ENCODE measurements at places on chromosomes 6 and 20. TPM values are rescaled to one million over a fixed set of nuclear protein-coding genes. Genes with fewer than 3 reads are reported as not detected.

The ZNF165 gene
- total RNA-seq, result 4.2 TPM

The KIF13A gene
- 49.3 TPM for total RNA-seq

The MAVS gene
- 32.3 TPM for total RNA-seq

The BPI gene
- total RNA-seq, result not detected

The SPDEF gene
- total RNA-seq, result 1.6 TPM

The TRIM31 gene
- total RNA-seq, result not detected

The FABP7 gene
- total RNA-seq, result not detected

The GPR63 gene
- 0.95 TPM for total RNA-seq

The AVP gene
- not detected for total RNA-seq

DNA sequence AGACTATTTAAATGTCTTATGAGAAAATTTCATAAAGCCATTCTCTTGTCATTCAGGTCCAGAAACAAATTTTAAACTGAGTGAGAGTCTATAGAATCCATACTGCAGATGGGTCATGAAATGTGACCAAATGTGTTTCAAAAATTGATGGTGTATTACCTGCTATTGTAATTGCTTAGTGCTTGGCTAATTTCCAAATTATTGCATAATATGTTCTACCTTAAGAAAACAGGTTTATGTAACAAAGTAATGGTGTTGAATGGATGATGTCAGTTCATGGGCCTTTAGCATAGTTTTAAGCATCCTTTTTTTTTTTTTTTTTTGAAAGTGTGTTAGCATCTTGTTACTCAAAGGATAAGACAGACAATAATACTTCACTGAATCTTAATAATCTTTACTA lies 5.0 kb downstream of the MARCKS start:
- H3K27me3 ChIP-seq, result no peaks in the 10 kb centered on the region

DNA sequence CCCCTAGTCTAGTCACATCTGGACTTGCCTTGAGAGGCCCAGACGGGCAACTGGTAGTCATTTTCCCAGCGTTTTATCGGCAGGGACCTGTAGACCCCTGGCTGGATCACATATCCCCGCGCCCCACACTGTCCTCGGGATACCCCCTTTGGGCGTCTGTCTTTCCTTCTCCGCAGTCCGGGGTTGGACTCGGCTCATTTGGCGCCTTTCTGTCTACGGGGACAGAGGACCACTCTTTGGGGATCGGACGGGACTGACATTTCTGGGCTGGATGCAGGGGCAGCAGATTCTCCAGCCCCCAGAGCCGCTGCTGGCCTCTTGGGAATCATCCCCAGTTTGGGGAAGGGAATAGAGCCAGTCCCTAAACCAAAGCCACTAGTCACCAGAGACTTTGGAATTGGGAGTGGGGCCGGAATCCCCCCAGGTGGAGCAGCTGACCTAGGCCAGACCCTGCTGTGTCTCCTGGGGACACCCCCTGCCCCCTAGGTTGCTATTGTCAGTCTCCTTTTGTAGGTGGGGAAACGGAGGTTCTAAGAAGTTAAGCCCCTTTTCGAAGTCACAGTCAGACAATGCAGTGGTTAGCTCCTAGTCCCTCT lies 734 bp downstream of the FAM110A start:
- no peaks in the 10 kb centered on the region for H3K27me3 ChIP-seq
- peak overlapping the region; percentile 82 for H3K27ac ChIP-seq
- no peaks in the 10 kb centered on the region for H3K36me3 ChIP-seq
- no peak for DNase-seq
- H3K4me3 ChIP-seq, result peak overlapping the region; percentile 85

DNA sequence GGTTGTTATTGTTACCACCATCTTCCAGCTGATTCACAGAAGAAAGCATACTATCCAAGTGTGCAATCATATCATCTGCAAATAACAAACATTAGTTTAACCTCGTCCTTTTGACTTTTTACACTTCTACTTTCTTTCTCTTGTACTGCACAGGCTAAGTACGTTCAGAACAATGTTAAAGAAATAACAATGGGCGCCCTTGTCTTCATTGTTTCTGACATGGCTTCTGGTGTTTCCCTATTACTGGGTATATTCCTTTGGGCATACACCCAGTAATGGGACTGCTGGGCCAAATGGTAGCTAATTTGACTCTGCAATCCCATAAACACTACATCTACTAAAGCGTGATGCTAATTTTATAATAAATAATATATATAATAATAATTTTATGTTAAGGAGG lies 146.7 kb downstream of the GJA10 start:
- H3K36me3 ChIP-seq, result no peaks in the 10 kb centered on the region
- H3K27me3 ChIP-seq, result no peaks in the 10 kb centered on the region
- no peaks in the 10 kb centered on the region for H3K4me1 ChIP-seq
- H3K27ac ChIP-seq, result no peak overlapping the region
- DNase-seq, result no peak

- no peaks in the 10 kb centered on the region for H3K4me1 ChIP-seq
- no peaks in the 10 kb centered on the region for H3K36me3 ChIP-seq
- H3K27me3 ChIP-seq, result peaks cover 5% of the 10 kb centered on the region
- no peak overlapping the region for H3K4me3 ChIP-seq
- H3K27ac ChIP-seq, result no peak overlapping the region
- no peak for DNase-seq
These were observed 125.9 kb upstream of the INSM1 start for GRCh38 chr20:20241976-20242375.

- H3K27me3 ChIP-seq, result peaks cover 16% of the 10 kb centered on the region
- no peak overlapping the region for H3K27ac ChIP-seq
- H3K36me3 ChIP-seq, result no peaks in the 10 kb centered on the region
- H3K4me3 ChIP-seq, result peak overlapping the region; percentile 41
- H3K4me1 ChIP-seq, result peaks cover 17% of the 10 kb centered on the region
- DNase-seq, result no peak
These were observed 40.5 kb upstream of the OSTM1 start for GRCh38 chr6:108114841-108115597.

DNA sequence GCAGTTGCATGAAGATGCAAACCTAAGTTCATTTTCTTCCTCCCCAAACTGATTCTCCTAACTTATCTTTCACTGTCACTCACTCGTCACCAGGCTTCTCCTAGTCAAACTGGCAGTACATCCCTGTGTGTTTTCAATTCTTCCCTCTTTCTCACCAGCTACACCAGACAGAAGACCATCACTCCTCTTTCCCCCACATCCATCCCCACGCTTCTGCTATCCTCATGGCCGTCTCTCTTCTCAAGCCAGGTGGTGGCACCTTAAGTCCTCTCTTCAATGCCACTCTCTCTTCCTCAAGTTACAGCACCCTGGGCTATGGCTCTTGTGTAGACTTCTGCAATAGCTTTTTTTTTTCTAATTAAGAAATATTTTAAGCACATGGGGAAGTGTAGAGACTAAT lies 14.4 kb upstream of the TREM2 start:
- H3K4me3 ChIP-seq, result no peak overlapping the region
- peaks cover 9% of the 10 kb centered on the region for H3K27me3 ChIP-seq
- H3K27ac ChIP-seq, result no peak overlapping the region
- no peak for DNase-seq

DNA sequence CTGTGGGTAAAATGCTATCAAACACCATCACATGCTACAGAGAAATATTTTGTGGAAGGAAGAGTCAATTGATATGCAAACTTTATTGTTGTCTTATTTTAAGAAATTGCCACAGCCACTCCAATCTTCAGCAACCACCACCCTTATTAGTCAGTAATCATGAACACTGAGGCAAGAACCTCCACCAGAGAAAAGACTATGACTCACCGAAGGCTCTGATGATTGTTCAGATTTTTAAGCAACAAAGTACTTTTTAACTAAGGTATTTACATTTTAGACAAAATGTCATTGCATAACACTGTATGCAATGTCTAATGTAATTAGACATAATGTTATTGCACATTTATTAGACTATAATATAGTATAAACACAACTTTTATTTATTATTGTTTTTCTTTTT lies 26.2 kb upstream of the MMP24 start:
- H3K27me3 ChIP-seq, result no peaks in the 10 kb centered on the region
- DNase-seq, result no peak
- H3K36me3 ChIP-seq, result no peaks in the 10 kb centered on the region
- no peak overlapping the region for H3K27ac ChIP-seq
- H3K4me3 ChIP-seq, result no peak overlapping the region
- H3K4me1 ChIP-seq, result no peaks in the 10 kb centered on the region

DNA sequence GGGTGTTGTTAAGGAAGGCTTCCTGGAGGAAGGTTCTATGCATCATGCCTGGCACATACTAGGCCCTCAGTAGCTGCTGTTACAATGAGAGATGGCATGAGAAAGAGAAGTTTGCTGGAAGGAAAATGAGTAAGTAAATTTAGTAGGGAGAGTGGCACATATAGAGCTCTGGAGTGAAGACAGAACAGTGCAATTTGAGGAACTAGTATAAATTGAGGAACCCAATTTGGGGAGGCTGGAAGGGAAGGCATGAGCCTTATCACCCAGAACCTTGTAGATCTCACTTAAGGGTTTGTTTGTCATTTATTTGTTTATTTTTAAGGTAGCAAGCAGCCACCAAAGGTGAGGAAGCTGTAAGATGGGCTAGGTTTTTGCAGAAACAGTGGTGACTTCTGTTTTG lies 87.1 kb upstream of the SCGN start:
- no peak overlapping the region for H3K27ac ChIP-seq
- no peaks in the 10 kb centered on the region for H3K4me1 ChIP-seq
- H3K36me3 ChIP-seq, result no peaks in the 10 kb centered on the region
- H3K27me3 ChIP-seq, result no peaks in the 10 kb centered on the region

- H3K27me3 ChIP-seq, result peaks cover 16% of the 10 kb centered on the region
- no peak overlapping the region for H3K27ac ChIP-seq
- no peak overlapping the region for H3K4me3 ChIP-seq
- H3K36me3 ChIP-seq, result no peaks in the 10 kb centered on the region
These were observed 177.2 kb upstream of the COL21A1 start for GRCh38 chr6:56424542-56425083.

GRCh38 chr6:41901882-41902519 lies 6.8 kb upstream of the USP49 start:
- H3K36me3 ChIP-seq, result no peaks in the 10 kb centered on the region
- H3K27me3 ChIP-seq, result no peaks in the 10 kb centered on the region
- no peaks in the 10 kb centered on the region for H3K4me1 ChIP-seq
- no peak overlapping the region for H3K4me3 ChIP-seq
- DNase-seq, result no peak

DNA sequence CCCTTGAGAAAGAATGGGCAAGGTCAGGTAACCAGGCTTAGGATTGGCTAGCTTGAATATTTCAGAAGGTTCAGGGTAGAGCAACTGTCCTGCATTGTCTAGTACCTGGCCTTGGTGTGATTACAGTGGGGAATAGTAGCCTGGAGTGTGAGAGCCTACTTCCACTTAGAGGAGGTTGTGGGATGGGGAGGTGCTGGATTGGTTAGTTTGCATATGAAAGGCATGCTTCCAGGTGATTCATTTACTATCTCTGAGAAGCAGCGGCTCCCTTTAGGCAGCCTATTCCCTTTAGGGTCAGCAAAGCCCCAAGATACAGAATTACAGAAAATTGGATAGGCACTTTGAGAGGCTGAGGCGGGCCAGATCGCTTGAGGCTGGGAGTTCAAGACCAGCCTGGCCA lies 25.0 kb upstream of the SCGN start:
- no peaks in the 10 kb centered on the region for H3K27me3 ChIP-seq
- H3K4me3 ChIP-seq, result no peak overlapping the region
- H3K4me1 ChIP-seq, result no peaks in the 10 kb centered on the region
- no peaks in the 10 kb centered on the region for H3K36me3 ChIP-seq
- no peak overlapping the region for H3K27ac ChIP-seq
- no peak for DNase-seq

GRCh38 chr6:131101911-131102680 lies 33.2 kb upstream of the AKAP7 start:
- H3K4me3 ChIP-seq, result no peak overlapping the region
- DNase-seq, result no peak
- peak overlapping the region; percentile 41 for H3K27ac ChIP-seq
- no peaks in the 10 kb centered on the region for H3K36me3 ChIP-seq
- H3K27me3 ChIP-seq, result no peaks in the 10 kb centered on the region

GRCh38 chr6:27312146-27312949 lies at the start of gene POM121L2:
TSS of gene POM121L2 (minus strand) at chr6:27312273. CDS start at chr6:27312170, 103 bp downstream.
- no peaks in the 10 kb centered on the region for H3K36me3 ChIP-seq
- H3K4me1 ChIP-seq, result peaks cover 3% of the 10 kb centered on the region
- H3K27me3 ChIP-seq, result no peaks in the 10 kb centered on the region
- peak within 1 kb of the TSS; percentile 70 for H3K4me3 ChIP-seq
- H3K27ac ChIP-seq, result 0 out of 2 replicates have a peak within 1 kb of the TSS, but pooled peaks have one; percentile 8
- peak; percentile 76 for DNase-seq

DNA sequence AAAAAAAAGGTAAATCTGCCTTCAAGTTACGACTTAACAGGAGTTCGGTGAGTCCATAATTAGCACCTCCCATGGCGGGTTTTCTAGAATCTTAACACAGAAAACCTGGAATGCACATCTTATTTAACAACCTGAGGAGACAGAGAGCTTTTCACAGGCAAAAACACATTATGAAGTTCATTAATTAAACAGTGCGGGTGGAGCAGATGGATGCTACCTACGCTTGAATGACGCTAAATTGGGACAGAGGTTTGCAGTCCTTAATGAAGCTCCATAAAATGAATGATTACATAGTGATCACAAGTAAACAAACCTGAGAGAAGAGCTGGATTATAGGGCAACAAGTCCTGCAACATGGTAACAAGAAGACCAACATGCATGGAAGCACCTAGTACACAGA lies 81.0 kb downstream of the INSM1 start:
- H3K27me3 ChIP-seq, result no peaks in the 10 kb centered on the region
- H3K4me1 ChIP-seq, result no peaks in the 10 kb centered on the region
- no peak overlapping the region for H3K4me3 ChIP-seq

DNA sequence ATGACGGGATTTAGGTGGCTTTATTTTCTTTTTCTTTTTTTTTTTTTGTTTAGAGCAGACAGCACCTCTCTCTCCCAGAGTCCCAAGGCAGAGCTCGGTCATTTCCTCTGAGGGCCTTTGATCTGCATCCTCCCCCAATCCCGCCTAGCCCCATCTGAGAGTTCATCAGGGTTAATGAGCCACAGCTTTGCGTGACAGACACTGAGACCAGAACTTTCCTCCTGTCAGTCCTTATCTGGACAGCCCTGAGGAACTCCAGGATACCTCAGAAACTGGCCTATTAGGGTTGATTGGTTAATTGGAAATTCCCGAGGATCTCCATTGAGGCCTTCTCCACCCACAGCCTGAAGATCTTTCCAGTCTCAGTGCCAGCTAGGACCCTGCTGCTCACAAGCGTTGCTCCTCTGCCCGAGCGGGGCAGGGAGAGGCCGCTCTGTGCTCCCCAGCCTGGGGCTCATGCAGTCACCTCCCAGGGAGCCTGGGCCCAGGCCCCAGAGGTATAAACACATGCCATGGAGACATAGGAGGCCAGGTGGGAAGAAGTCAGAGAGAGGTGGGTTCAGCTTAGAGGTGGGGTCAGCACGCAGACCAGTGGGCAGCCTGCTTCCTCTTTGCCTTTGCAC lies 1.4 kb upstream of the LRRN4 start:
- H3K27me3 ChIP-seq, result peaks cover 10% of the 10 kb centered on the region
- no peak overlapping the region for H3K27ac ChIP-seq
- H3K4me1 ChIP-seq, result peaks cover 12% of the 10 kb centered on the region
- no peaks in the 10 kb centered on the region for H3K36me3 ChIP-seq

DNA sequence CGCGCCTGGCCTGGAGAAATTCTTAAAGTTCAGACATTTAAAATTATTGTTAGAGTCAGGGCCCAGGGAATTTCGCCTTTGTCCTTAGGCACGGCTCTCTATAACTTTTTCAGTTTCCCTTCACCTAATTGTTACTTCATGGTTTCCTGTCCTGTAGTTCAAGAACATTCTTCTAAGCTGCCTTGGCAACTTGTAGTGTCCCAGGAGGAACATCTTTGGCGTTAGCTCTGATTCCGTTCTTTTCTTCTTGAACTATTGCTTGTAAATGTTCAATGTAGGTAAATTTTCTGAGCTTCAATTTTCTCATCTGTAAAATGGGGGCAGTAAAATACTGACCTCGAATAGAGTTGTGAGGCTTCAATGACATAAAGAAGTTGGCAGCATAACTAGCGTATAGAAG lies 41.8 kb downstream of the TIAM2 start:
- H3K4me1 ChIP-seq, result no peaks in the 10 kb centered on the region
- H3K4me3 ChIP-seq, result no peak overlapping the region
- H3K27me3 ChIP-seq, result no peaks in the 10 kb centered on the region
- no peak for DNase-seq
- no peaks in the 10 kb centered on the region for H3K36me3 ChIP-seq
- no peak overlapping the region for H3K27ac ChIP-seq
